Activated CD8-positive, alpha-beta memory T cell treated with anti-CD3 and anti-CD28 coated beads for 1 hour (primary cell): ENCODE measurements at places on chromosomes 7 and 10.

DNA sequence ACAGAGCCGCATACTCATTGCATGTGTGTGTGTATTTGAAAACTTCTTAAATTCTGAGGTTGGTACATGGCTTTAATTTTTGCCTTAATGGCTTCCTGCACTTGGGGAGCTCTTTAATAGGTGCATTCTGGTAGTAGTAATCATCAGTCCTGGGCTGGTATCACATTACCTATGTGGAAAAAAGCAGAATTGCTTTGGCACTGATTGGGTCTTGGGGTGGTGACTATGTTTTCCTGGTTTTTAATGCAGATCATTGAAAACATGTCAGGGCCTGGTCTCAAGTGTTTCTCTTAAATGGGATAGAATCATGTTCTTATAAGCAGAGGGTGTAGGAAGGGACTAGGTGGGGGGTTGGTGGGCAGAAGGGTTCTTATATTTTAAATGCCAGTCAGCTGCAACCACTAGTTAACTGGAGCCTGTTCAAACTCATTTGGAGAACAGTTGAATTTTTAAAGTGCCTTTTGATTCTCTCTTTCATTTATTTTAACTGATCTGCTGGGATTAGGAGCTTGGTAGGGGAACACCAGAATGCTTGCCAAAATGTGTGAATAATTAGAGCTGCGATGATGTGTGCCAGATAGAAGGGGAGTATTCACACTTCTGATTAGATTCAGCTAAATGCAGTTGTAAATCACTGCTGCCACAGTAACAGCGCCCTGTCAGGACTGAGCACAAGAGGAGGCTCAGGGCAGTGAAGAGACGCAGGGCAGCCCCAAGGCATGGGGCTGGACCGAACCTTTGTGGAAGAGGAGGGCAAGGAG lies 633.5 kb upstream of the GALNT17 start:
- DNase-seq: no peak

DNA sequence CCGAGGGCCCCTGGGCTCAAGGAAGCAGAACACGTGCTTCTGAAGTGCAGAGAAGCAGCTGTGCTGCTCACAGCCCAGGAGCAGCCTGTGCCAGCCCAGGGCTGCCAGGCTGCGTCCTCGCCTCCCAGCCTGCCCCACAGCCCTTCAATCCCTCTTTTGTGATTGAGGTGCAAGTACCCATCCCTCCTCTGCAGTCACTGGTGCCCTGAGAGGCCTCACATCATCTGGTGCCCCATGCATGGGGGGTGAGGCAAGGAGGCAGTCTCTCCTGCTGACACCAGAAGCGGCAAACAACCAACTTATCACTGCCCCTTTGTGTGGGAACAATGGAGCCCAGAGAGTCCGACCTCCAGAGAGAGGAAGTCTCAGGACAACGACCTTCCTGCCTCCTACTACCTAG lies 49.8 kb upstream of the FGFR2 start:
- DNase-seq: no peak

- DNase-seq: no peak
Observed at GRCh38 chr10:69976795-69977546, 75.7 kb upstream of the MACROH2A2 start.

- no peak for DNase-seq
Observed at GRCh38 chr7:55366461-55367070, 1.4 kb downstream of the LANCL2 start.

DNA sequence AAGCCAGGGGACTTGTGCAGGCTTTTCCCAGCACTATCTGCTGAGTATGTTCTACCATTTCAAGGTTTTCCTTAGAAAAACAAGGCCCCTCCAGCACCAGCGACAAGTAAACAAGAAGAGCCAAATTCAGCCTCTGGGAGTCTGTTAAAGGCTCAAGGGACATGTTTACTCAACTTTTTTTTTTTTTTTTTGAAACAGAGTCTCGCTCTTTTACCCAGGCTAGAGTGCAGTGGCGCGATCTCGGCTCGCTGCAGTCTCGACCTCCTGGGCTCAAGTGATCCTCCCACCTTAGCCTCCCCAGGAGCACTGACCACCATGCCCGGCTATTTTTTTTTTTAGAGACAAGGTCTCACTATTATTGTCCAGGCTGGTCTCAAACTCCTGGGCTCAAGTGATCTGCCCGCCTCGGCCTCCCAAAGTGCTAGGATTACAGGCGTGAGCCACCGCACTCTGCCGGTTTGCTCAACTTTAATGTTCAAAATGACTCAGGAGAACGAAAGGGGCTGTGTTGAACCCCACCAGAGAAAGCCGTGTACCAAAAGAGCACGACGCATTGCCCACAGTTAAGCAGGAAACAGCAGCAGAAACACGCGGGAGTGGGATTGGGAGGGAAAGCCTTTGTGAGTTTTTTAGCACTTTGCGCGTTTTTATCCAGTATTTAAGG lies 772 bp downstream of the PRDX3 start:
- no peak for DNase-seq
